ENCODE measurements at places on chromosomes 16 and 17. TPM values are rescaled to one million over a fixed set of nuclear protein-coding genes. Genes with fewer than 3 reads are reported as not detected.

RND2 gene
- total RNA-seq: 0.29 TPM

- DNase-seq: no peak
These were observed 1.1 kb upstream of the FAM20A start for GRCh38 chr17:68602289-68602688.

ROGDI gene
- total RNA-seq: 9.9 TPM

GRCh38 chr17:77404812-77405581, 264.2 kb downstream of the SEC14L1 start:
- DNase-seq: peak; percentile 92

GRCh38 chr17:48123776-48124388, 16.3 kb downstream of the SNX11 start:
- DNase-seq: no peak

- DNase-seq: no peak
These were observed 126.8 kb downstream of the CACNG3 start for GRCh38 chr16:24382762-24383407.

- DNase-seq: no peak
These were observed 55.7 kb downstream of the SOX9 start for GRCh38 chr17:72176516-72176851.

GRCh38 chr17:83085103-83085502, 5.7 kb downstream of the METRNL start:
- no peak for DNase-seq

DNA sequence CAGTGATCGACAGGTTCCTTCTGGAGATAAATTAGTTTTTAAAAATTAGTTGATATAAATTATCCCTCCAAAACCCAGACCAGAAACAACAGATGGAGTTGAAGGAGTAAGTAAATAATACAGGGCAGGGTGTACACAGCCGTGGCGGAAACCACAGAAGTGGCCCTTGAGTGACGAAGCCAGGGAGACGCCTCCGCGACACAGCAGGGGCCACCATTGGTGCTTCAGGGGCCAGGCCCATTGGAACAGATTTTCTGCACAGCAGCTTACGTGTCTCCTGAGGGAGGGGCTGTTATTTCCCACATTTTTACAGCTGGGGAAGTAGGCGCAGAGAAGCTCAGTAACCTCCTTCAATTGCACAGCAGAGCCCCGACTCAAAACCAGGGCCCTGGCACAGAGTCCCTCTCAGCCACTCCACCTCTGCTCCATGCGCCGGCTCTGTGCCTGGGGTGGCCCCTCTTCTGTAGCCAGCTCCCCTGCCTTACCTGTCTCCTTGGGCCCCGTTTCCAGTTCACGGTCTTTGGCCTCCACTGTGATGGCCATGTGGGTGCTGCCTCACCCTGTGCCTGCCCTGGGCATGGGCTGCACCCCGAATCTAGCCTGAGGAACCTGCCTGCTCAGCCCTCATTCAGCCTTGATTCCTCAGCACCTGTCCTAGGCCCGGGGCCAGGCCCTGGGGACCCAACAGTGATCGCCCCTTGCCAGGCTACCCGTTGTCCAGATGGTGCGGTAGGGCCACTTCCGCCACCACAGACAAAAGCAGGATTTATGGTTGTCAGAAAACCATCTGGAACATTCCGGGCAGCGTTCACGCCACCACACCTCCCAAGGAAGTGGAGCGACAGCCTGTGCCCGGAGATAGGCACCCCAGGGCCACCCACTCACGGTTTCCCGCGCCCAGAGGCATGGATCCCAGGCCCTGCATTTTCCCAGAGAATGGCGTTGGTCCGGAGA, 128.5 kb upstream of the GSE1 start:
- no peak for DNase-seq

DNA sequence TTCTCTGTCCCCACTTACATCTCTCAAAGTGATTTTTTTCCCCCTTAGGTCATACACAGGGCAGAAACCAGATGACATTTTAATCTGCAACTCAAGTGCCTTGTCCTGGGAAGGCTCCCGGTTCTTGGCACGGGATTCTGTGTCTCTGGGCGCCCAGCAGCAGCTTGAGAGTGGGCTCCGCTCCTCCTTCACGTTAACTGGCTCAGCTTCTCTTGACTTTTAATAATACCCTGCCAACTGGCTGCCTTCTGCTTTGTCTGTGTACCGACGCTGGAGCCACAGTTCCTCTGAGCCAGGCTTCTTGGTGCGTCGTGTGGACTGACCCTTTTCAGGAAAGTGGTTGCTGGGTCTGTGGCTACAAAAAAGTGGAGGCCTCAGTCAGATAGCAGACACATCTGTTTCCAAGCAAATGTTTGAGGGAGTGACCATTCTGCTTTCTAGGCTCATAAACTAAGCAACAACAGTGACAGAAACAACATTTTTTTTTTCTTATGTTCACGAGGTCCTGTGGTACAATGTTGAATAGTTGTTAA, 64.9 kb downstream of the IRF8 start:
- no peak for DNase-seq

EFNB3 gene
- total RNA-seq: 0.11 TPM

GRCh38 chr16:19817122-19817521, 67.5 kb downstream of the GPRC5B start:
- DNase-seq: no peak

- no peak for DNase-seq
These were observed 82.3 kb downstream of the RTN4RL1 start for GRCh38 chr17:1942666-1943435.

ABCC3 gene
- total RNA-seq: 1.6 TPM

GRCh38 chr16:16175296-16175695, 48.0 kb downstream of the ABCC6 start:
- DNase-seq: no peak

DNA sequence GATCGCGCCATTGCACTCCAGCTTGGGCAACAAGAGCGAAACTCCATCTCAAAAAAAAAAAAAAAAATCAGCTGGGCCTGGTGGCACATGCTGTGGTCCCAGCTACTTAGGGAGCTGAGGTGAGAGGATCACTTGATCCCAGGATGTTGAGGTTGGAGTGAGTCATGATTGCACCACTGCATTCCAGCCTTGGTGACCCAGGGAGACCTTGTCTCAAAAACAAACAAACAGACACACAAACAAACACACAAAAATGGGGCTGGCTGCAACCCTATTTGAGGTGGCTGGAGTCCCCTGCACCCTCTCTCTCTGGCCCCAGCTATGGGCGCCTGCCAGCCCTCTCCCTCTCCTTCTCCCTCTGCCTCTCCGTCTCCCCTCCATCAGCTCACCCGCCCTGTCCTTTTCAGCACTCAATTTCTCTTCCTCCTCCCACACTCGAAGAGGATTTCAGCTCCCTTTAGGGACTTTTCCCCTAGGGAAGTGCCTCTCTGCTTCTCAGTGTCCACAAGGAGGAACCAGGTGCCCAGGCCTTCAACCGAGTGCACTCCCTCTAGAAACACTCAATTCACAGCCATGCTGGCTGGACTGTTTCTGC, 17.5 kb upstream of the TFAP4 start:
- DNase-seq: no peak

- DNase-seq: peak; percentile 85
These were observed at the start of gene PIEZO1 for GRCh38 chr16:88785106-88785924. Gene PIEZO1, minus strand, starts transcription at chr16:88785220. Its CDS starts 256 bp downstream, at chr16:88784964.

DNA sequence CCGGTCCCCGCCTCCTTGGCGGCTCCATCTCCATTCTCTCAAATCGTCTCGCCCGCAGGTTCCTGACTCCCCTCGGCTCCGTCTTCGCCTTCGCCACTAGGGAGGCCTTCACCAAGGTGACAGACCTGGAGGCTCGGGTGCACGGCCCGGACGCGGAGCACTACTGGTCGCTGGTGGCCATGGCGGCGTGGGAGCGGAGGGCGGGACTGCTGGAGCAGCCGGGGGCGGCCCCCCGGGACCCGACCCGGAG, 862 bp downstream of the GLTPD2 start:
- DNase-seq: no peak

DNA sequence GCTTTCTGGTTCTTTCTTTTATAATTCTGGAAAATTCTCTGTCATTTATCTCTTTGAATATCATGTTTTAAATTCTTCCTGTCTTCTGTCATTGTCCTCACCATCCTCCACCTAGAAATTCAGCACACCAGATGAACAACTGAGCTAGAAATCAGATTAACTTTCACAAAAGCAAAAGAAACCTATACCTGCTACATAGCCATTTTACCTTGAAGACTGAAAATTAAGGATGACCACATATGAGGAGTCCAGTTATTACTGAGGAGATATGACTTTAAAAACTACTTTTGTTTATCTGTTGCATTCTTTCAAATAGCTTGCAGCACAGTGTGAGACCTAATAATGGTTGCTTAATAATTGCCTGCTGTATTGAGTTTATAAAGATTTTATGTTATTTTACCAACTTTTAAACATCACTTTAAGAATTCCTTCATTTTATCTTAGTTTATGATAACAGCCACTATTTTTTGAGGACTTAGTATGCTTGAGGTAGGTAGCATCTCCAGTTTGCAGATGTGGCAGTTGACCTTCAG, 104.3 kb downstream of the BCAS3 start:
- DNase-seq: no peak

DNA sequence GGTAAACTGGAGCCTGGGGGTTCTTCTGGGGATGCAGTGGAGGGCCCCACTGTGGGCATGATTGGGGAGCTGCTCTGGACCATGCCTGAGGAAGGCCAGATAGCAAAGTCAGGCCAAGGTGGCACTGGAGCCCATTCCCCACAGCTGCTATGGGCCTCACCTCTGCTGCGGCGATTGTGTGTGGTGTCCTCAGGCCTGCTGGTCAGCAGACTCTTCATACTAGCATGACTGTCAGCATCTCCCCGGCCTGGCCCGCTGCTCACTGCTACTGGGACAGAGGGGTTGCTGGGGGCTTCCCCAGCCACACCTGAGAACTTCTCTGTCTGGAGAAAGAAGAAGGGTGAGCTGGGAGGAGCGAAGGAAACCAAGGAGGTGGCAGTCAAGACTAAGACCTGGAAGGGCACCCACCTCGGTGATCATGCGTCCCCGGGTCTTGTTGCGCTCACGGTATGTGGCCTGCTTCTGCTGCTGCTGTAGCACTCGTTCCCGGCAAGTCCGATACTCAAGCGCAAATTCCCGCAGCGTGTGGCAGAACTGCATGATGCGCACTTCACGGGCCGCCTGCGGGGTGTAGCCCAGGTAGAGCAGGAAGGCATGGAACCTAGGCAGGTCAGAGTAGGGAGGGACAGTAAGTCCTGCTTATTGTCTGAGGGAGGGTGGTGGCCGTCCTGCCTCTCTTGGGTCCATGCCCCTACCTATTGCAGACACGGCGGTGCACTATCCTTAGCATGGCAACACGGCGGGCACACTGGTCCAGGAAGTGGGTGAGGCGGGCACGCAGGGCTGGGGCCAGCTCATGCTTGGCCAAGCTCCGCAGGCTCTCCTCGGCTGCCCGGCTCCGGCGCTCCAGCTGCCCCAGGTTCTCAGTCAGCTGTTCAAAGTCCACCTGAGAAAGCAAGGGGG, 3.2 kb downstream of the TMEM208 start:
- DNase-seq: no peak

GRCh38 chr16:85660843-85661739, 27.7 kb downstream of the GINS2 start:
- no peak for DNase-seq

CSH2 gene
- total RNA-seq: not detected

- no peak for DNase-seq
These were observed 17.4 kb downstream of the ITPRIPL2 start for GRCh38 chr16:19130852-19131824.
